Lower lobe of right lung (tissue), 2 donors: ENCODE measurements at places on chromosomes 6 and 20. TPM values are rescaled to one million over a fixed set of nuclear protein-coding genes. Genes with fewer than 3 reads are reported as not detected.

GRCh38 chr6:158725704-158726103, 75.8 kb downstream of the SYTL3 start:
- DNase-seq, result no peak

FAM217B gene
- 26.8 TPM for total RNA-seq

- no peak for DNase-seq
These were observed 74.7 kb downstream of the SOBP start for GRCh38 chr6:107564589-107564951.

DNA sequence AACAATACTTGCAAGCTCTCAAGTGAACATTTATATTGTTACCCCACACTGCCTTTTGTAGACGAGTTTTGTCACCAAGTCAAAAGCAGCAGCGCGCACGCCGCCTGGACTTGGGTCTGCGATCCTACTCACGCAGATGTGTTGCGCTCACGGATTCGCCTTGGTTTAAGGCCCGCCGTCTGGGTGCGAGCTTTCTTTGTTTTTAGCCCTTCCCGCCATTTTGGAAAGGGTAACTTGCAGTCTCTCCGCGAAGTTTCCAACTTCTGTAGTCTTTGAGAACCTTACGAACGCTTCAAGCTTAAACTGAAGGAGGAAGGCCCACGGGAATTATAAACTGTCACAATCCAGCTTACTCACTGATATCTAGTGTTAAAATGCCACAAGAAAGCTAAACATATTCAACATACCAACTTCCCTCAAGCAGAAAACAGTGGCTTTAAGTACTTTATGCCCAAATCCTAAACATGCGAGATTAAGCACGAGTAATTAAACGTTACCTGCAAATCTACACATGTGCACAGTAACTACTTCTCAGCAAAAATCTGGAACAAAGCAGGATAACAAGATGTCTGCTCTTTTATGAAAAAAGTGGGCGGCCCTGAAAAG, 80.4 kb upstream of the BTN3A2 start:
- peak; percentile 76 for DNase-seq

TFAP2A gene
- 0.47 TPM for total RNA-seq
